ENCODE measurements at places on chromosomes 3 and 15.

DNA sequence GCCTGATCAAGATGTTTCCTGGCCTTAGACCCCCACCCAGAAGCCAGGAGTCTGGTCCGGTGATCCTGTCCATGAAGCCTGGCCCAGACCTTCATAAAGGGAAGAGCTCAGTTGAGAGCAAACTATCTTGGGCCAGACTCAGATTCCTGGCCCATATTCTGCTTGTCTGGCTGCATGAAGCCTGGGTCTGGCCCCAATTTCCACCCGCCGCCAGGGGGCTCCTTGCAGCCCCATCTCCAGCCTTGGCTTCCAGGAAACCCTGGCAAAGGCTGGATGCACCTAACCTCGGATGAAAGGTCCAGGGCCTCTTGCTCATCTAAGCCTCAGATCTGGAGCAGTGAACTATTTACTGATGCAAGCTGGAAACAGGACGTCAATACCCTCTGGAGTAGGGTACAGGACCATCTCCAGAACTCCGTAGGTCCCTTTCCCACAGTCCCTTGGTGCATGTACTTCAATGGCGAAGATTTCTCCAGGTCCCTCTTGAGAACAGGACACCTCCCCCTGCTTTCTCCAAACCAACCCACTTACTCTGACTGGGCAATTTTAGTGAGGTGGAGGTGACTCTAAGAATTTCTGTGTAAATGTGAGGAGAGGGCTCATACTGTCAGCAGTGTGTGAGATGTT, 5.6 kb downstream of the FOXL2 start:
- no peak for DNase-seq

DNA sequence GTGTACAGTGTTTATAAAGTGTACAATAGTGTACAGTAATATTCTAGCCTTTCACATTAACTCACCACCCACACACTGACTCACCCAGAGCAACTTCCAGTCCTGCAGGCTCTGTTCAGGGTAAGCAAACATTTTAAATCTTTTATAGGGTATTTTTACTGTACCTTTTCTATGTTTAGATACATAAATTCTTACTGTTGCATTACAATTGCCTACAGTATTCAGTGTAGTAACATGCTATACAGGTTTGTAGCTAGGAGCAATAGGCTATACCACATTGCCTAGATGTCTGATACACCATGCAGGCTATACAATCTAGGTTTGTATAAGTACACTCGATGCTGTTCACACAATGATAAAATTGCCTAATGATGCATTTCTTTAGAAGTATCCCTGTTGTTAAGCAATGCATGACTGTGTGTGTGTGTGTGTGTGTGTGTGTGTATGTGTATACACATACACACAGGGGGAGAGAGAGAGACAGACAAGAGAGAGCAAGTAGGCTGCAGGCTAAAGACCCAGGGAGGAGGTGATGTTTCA, 72.5 kb upstream of the PRR23C start:
- no peak for DNase-seq

GRCh38 chr3:49867871-49868321, 1.8 kb downstream of the CAMKV start:
- no peak for DNase-seq

- DNase-seq: no peak
These were observed 55.6 kb upstream of the ABHD10 start for GRCh38 chr3:111923095-111923771.

DNA sequence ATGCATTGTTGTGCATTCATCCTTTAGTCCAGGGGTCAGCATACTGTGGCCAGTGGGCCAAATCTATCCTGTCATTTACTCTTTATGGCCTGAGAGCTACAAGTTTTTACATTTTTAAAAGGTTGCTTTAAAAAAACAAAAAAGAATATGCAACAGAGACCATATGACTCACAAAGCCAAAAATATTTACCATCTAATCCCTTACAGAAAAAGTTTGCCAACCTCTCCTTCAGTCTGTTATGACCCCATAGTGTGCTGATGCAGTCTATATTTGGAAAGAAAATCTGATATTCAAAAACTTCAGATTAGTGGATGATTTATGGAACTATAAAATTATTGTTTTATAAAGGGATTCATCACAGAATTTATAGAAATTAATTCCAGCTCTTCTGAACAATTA, 237.5 kb upstream of the IL12A start:
- DNase-seq: no peak

DNA sequence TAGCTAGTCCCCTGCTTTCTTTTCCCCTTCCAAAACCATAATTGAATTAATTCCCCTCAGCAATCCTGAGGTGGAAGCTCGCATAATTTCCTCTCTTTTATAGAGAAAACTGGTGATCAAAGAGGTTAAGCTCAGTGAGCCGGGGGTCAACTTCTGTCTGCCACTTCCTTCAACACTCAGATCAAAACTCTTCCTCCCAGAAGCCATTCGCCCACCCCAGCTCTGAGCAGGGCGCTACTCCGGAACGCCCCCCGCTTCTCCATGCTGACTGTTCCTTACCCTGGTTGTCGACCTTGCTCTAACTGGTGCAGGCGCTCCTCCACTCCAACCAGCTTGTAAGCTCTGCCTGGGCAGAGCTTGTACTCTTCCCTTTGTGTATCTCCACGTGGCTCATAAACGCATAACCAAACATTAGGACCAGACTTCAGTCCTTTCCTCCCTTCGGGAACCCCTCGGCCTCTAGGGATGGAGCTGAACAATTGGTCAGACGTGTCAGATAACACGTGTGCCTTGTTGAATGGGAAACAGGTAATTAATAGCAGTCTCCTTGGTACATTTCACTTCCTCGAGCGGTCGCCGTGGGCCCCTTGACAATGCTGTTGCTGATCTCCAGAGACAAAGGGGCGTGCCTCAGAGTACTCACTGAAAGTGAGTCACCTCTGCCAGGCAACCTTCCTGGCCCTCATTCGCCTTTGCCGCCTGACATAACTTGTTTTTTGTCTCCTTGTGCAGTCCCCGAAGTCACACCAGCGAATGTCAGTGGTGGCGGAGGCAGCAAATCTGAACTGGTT, 71.8 kb downstream of the IL5RA start:
- no peak for DNase-seq

DNA sequence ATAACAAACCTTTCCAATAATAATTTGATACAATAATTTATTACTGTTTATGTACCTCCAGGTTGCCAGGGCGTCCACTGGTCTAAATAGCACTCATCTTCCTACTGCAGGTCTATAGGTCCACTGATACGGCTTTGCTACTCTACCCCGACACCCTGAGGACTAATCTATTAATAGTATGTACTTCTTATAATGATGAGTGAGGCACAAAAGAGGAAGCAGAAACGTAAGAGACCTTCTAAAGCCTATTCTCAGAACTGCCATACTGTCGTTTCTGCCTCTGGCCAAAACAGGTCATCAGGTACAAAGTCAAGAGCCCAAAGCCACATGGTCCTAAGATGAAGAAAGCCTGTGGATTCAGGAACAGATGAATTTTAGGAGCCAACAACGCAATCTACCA, 163.2 kb upstream of the GRM7 start:
- DNase-seq: no peak

DNA sequence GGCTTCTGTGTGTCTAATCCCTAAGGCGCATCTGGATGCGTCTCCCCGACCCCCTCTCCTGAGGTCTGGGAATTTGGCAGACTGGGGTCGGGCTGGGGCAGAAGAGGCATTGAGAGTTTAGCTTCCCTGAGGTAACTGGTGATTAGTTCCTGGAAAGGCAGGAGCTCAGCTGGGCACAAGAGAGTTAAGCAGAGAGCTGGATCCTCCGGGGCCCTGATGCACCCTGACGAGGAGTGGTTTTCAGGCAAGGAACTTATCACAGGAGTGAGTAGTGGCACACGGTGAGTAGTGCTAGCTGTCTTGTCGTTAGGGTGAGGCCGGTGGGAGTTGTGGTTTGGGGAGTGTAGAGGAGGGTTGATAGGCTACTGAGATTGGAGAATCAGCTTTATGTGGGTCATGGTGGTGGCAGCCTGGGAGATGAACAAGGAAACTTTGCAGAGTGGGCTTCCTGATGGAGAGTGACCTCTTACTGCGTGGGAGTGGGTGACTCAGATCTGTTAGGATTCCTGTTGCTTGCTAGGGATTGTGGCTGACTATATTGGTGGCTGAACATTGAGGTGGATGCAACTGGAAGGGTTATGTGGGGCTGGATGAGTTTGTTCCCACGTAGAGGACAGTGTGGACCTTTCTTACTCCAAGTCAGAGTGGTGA, 897 bp downstream of the RAD54L2 start:
- peak; percentile 36 for DNase-seq

GRCh38 chr3:99783011-99783573, 34.6 kb upstream of the CMSS1 start:
- no peak for DNase-seq

- no peak for DNase-seq
These were observed 19.2 kb upstream of the SCAMP5 start for GRCh38 chr15:74976159-74976558.

All from activated CD4-positive, alpha-beta T cell treated with anti-CD3 and anti-CD28 coated beads for 4 hours (primary cell).